AG04450 (cell line): ENCODE measurements at places on chromosomes 1 and 21.

- DNase-seq: no peak
Measured at GRCh38 chr1:91689641-91690481, 189.2 kb downstream of the CDC7 start.

DNA sequence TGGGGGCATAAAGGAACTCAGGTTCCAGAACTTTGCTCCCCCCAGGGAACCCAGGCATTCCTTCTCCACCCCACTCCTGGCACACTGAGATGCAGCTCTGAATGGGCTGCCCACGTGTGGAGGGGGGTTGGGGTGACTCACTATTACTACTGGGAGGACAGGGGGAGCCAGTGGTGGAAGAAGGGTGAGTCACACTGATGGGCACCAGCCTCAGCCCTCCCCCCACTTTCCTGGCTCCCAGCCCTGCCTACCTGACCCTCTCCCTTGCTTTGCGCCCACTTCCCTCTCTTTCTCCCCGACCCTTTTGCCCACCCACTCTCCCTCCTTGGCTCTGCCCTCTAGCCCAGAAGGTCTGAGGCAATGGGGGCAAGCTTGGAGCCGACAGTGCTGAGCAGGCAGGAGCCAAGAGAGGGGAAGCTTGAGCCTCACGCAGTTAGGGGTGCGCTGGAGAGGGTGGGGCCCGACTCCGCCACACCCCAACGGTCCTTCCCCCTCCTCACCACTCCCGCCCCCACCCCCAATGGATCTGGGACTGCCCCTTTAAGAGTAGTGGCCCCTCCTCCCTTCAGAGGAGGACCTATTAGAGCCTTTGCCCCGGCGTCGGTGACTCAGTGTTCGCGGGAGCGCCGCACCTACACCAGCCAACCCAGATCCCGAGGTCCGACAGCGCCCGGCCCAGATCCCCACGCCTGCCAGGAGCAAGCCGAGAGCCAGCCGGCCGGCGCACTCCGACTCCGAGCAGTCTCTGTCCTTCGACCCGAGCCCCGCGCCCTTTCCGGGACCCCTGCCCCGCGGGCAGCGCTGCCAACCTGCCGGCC is at the start of gene LMNA:
Gene LMNA, plus strand, starts transcription at position 611 of the 818 bp plus-strand sequence. CDS start 208 bp downstream, outside the sequence.
- DNase-seq: peak; percentile 85

DNA sequence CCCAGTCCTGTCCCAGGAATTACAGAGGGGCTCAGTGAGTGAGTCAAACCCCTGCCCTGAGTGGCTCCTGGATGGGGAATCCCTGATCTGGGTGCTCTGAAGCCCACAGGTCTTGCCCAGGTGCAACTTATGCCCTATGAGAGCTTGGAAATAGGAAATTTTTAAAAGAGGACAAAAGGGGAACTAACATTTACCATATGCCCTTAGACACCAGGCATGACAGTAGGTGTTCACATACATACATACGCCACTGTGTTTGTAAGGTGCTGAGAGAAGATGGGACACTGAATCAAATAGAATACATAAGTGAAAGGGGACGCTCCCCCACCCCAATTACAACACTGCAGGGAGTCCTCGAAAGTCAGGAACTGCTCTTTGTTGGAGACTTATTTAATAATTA is 1.4 kb downstream of the CFAP45 start:
- DNase-seq: no peak

DNA sequence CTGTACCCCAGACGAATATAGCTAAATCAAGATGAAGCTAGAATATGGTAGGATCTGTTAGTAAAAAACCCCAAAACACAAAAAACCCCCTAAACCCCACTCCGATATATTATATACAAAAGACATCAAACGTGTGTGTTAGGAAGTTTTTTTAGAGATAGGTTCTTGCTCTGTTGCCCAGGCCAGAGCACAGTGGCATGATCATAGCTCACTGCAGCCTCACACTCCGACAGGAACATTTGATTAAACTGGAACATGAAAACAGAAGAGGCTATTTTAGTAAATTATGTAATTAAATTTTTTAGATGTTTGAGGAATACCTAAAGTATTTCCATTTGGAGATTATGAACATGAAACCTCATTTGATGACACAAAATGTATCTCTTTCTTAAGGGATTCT is 8.2 kb upstream of the RYR2 start:
- no peak for DNase-seq

DNA sequence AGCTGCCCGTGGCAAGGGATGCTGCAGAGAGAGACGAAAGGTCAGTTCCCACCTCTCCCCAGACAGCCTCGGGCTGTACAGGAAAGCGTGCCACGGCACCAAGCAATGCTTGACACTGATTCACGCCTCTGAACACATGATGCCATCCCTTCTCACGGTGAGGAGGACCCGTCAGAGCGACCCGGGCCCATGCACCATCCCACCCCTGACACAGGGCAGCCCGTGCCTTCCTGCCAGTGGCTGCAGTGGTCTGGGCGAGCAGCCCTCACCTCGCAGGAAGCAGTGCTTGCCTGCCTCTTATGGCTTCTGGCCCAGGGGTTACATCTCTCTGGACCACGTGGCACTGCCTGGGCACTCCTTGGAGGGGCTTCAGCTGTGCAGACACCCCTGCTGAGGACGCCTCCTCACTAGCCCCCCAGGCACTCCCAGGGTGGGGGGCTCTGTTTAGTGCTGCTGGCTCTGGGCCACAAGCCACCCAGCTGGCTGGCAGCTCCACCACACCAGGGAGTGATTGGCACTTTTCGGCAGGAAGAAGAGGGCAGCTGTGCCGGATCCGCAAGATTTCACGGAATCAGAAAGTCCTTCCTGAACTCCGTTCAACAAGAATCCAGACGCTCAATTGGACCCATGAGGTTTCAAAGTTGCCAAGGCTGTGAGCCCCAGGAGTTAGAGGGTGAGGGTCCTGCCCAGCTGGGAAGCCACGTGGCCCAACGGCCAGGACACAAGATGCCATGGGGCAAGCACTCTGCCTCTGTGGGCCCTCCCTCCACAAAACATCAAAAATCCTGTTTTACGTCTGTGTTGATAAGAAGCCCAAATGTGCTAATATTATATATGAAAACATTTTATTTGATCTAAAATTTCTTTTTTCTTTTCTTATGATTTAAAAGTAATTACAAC is 34.8 kb upstream of the SLC19A1 start:
- no peak for DNase-seq

DNA sequence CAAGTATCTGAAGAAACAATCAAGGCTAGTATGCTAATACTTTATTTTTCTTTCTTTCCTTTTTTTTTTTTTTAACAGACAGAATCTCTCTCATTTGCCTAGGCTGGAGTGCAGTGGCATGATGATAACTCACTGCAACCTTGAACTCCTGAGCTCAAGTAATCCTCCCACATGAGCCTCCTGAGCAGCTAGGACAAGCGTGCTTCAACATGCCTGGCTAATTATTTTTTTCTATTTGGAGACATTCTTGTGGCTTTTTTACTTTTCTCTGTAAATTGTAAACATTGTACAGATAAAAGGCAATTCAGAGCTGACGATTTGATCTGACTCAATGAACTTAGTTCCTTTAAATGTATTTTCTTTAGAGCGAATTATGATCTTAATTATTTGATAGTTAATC is 41.4 kb downstream of the CCDC18 start:
- DNase-seq: no peak

GRCh38 chr1:205668951-205669340 is 11.4 kb downstream of the SLC45A3 start:
- DNase-seq: no peak

GRCh38 chr21:37869661-37870060 is 46.6 kb downstream of the KCNJ6 start:
- no peak for DNase-seq

- DNase-seq: no peak
Measured at GRCh38 chr1:206662396-206663092, 22.2 kb upstream of the MAPKAPK2 start.

GRCh38 chr1:110897681-110898080 is 24.7 kb downstream of the CD53 start:
- DNase-seq: no peak
